Astrocyte of the hippocampus (primary cell): ENCODE measurements at places on chromosomes 6 and 20.

DNA sequence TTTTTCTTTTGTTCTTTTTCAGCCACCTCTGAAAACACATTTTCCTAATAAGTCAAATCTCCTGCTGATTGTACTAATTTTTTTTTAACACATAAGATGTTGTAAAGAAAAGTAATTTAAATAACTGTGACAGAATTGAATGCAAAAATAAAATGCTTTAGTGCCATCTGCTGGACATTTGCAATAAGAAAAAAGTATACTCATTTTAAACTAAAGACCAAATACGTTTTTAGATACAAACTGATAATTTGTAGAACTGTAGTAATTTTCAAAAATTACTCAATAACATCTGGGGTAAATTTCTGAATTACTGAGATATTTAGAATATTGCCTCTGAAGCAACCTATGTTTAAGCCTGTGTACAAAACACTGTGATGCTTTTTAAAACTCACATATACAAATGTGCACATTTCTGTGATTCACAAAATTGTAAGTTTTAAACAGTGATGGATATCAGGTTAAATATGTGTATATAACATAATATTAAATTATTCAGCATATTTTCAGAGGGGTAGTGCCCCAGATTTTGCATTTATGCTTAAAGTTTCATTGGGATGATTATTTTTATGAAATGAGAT, 198.7 kb downstream of the RIMS1 start:
- DNase-seq = peak; percentile 40

GRCh38 chr6:73624896-73625295, 28.9 kb downstream of the SLC17A5 start:
- DNase-seq = no peak

DNA sequence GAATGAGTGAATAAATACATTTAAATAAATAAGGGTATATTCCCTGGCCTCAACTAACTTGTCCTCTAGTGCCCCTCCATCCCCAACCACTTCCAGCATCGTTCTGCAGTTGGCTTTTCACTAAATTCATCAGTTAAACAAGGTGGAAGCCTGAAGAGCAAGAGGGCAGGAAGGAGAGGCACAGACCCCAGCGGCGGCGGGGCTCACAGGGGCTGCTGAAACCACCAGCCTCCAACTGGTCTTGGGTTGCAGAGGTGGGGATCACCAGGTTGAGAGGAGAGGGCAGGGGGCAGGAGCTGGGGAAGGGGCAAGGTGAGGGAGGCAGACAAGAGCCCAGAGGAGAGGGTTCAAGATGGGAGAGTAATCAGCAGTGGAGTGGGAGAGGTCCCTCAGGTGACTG, 27.1 kb downstream of the KCNK5 start:
- no peak for DNase-seq

DNA sequence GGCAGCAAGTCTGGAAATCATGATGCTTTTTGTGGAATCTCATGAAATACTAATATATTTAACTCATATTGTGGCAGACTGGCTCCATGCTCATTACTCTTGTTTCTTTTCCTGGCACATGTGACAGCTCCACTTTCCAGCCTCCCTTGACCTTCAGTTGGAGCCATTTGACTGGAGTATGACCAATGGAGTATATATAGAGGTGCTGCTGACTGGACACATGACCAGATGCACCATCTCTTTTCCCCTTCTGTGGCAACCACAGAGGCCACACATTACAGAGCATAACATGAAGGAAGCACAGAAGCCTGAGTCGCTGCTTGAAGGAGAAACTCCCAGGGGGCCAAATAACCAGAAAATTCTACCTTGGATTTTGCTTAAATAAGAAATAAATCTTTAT, 77.4 kb downstream of the MKKS start:
- no peak for DNase-seq

DNA sequence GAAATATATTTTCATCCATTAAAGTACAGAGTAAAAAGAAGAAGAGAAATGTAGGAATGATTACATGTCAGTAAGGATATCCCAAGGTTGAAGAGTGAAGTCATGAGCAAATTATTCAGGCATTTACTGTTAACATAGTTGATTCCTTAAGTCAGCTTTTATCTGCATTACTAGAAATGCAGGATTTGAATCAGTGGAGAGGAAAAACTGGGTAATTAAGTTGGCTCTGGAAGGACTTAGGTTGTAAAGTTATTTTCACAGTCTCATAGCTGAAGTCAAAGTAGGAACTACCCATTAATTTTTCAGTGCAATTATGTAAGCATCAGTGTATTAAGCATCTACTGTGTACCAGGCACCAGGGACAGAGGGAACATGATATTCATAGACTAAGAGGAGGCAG, 7.8 kb downstream of the NAA20 start:
- peak; percentile 52 for DNase-seq

GRCh38 chr6:3305831-3306230, 47.1 kb downstream of the PSMG4 start:
- no peak for DNase-seq

DNA sequence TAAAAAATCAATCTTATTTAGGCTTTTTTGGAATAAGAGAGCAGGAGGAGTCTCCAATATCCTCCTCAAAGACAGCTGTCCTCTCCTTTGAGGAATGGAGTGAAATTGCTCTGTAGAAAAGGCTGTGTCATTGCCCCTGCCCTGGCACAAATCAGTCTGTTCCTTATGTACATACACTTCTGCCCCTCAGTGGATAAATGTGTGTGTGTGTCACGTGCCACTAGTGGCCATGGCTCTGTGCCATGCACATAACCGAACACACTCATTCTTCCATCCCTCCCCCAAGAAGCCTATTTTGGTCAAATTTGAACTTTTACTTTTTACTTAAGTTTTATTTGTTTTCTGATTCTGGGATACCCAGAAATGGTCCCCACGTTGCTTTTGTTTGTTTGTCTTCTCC, 49.2 kb downstream of the ANKS1A start:
- DNase-seq = no peak

DNA sequence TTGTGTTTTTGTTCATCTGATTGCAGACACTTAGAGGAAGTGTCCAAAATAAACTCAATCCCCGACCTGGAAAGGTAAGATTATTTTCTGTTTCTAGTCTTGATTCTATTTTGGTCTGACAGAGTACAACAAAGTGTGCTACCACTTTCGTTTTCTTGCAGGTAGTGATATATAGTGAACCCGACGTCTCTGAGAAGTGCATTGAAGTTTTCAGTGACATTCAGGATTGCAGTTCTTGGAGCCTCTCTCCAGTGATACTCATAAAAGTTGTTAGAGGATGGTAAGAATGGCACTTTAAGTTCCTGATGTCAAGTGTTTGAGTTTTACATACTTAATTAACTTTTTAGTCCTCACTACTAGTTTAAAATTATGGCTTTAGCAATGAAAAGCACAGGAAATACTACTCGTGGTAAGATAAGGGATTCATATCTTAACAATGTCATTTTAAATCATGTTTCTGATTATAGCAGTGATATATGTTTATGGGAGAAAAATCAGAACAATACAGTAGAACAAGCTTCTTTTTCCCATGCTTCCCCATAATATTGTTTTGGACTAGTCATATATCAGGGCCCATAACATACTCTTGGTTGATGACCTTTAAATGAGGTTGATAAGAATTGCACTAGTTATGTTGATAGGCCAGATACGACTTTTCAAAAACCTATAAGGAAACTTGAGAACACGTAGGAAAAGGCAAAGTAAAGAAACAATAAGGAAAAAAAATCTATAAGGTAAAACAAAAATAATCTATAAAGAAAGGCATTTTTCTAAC, 104.0 kb downstream of the RTN4IP1 start:
- no peak for DNase-seq

GRCh38 chr6:109362102-109362884, 20.0 kb downstream of the CD164 start:
- DNase-seq = no peak

DNA sequence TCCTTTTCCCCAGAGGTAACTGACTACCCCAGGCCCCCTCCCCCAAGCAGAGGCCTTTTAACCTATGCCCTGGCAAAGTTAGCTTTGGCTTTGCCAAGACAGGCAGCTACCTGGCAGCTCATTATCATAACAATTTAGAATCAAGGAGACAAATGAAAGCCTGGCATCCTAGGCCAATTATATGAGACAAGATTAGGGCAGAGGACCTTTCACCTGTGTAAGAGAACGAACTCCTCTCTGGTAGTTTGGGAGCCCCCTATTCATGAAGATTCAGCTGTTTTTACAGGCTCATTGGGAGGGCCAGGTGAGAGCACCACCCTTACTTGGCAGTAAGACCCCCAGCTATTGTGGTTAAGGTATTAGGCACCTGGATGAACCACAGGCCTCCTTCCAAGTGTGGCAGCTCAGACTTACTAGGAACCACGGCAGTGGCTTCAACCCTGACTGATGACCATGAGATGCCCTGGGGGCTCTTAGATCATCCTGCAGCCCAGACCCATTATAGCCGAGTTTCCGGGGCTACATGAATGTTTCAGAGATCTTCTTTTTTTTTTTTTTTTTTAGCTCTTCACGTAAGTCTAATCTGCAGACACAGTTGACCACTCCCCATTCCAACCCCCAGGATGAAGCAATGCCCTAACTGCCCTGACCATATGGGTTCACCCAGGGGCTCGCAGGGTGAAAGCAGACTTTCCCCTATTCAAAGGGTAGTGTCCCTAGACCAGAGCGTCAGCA, 56.2 kb downstream of the RAB44 start:
- DNase-seq = no peak

DNA sequence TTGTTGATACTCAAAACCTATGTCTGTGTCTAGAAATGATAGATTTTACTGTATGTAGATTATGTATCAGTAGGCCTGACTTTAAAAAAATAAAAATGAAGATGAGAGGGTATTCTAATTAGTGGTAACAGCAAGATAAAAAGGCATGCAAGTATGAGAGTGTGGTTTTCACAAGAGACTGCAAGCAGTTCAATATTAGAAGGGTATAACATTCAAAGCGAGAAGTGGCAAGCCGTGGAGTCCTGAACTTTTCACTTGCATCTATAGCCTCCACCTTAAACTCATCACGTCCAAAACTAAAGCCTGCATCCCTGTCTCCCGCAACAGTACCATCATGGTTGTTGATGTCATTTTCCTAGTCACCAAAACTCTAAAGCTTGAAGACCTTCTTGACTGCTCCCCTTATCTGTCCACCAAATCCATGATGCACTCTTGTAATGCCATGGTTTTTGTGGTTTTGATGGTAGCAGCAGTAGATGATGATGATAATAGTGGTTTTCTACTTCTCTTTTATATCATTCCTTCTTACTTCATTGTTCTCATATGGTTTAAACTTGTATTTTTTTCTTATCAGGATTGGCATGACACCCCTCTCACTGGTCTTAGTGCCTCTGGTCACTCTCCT, 9.2 kb upstream of the CGA start:
- DNase-seq = no peak

DNA sequence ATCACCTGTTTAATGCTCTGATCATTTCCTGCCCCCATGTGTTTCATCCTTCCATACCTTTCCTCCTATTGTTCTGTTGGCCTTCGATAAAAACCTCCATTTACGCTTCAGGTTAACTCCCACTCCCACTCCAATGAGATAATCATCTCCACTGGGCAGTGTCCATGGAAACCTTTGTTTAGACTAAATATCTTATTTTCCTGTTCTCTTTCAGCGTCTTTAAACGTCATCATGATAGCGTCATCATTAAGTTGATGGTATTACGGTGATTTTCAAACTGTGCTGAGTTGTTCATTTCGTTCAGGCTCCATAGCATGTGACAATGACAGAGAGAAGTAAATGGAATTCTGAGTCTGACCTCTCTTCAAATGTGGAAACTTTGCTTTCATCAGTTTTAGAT, 970.5 kb upstream of the SLC35B3 start:
- DNase-seq = no peak

DNA sequence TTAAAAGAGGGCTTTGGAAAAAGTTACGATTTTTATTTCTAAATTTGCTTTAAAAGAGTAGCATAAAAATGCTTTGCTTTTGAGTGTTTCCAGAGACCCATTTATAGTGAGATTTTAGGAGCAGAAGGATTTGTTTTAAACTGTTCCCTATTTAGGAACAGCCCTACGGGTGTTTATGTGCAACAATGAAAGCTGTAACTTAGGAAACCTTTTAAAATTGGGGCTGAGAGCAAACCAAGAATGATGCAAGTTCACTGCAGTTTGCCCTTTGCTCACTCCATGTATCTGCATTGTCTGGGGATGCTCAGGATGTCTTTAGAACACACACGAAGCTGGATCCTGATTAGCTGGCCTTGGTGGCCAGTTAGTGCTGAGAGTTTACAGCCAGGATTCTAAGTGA, 40.9 kb downstream of the GHRH start:
- DNase-seq = no peak

DNA sequence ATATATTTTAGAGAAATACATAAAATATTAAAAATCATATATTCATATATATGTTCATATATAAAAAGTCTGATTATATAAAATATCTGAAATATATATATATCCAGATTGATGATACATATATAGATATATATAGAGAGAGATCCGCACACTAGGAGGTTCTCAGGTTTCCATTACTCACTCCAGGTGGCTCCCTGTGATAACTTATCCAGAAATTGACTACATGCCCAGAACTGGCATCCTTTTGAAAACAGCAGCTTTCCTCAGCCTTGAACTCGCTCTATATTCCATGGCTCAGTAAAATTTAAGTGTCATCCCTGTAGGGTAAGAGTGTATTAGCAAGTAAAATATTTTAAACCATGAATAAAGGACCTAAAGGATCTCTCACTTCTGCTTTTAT, 206.8 kb downstream of the TINAG start:
- DNase-seq = peak; percentile 25

DNA sequence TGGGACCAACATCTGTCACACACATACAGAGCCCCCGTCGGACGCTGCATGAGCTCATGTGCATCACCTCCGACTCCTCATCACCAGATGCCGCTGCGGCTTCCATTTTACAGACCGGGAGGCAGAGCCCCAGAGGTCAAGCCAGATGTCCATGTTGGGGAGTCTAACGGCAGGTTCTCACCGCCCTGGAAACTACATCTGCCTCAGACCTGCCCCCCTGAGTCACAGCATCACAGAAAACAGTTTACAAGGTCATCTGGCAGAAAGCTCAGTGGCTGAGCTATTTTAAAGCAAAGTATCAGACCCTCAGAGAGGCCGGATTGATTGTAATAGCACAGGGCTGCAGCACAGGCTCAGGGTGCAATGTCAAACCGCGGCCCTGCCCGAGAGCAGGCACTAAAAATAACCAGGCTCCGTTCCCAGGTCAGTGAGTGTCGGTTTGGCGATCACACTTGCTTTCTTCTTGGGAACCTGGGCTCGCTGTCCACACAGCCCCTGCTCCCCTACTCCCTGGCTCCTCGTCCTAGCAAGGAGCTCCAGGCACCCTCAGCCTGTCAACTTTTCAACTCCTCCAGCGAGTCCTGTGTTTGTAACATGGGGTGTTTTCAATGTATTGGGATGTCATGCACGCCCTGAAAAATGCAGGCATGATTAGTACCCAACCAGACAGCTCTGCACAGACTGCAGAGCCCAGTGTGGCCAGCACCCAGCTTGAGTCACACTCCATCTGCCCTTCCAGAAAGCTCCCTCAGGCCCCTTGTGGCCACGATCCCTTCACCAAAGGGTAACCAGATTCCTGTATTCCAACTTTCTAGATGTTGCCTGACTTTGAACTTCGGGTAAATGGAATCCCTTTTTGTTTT, 264.5 kb downstream of the CDH4 start:
- DNase-seq = peak; percentile 49
